Bronchial epithelial cell (primary cell): ENCODE measurements at places on chromosomes 3 and 15.

DNA sequence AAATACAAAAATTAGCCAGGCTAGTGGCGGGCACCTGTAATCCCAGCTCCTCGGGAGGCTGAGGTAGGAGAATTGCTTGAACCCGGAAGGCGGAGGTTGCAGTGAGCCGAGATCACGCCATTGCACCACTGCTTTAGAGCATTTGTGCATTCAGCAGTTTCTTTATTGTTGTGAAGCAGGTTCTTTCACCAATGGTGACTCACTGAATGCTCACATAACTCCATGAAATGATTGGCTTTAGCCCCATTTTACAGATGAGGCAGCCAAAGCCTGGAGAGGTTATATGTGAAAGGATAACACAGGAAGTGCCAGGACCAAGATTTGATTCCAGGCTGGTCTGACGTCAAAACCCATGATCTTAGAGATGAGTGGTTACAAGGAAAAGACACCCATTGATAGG is 195.2 kb downstream of the SLCO3A1 start:
- peak; percentile 11 for DNase-seq

- peak; percentile 66 for DNase-seq
Observed at GRCh38 chr15:101361418-101361817, 66.4 kb upstream of the SNRPA1 start.

- DNase-seq: no peak
Observed at GRCh38 chr3:23876923-23877322, 39.9 kb downstream of the NKIRAS1 start.

- DNase-seq: no peak
Observed at GRCh38 chr3:71858503-71859122, 73.7 kb upstream of the PROK2 start.
